Naive thymus-derived CD4-positive, alpha-beta T cell (primary cell): ENCODE measurements at places on chromosomes 12 and 14.

- no peaks in the 10 kb centered on the region for H3K4me1 ChIP-seq
- no peak for DNase-seq
- H3K4me3 ChIP-seq = no peak overlapping the region
- H3K36me3 ChIP-seq = no peaks in the 10 kb centered on the region
- H3K27ac ChIP-seq = no peak overlapping the region
- H3K27me3 ChIP-seq = no peaks in the 10 kb centered on the region
These were observed 8.8 kb downstream of the SERPINA1 start for GRCh38 chr14:94379291-94380224.

GRCh38 chr14:91164676-91165075, 50.8 kb downstream of the DGLUCY start:
- no peak overlapping the region for H3K4me3 ChIP-seq
- no peak for DNase-seq
- H3K27me3 ChIP-seq = no peaks in the 10 kb centered on the region
- no peak overlapping the region for H3K27ac ChIP-seq
- no peaks in the 10 kb centered on the region for H3K4me1 ChIP-seq

- H3K4me3 ChIP-seq = no peak overlapping the region
- H3K27me3 ChIP-seq = no peaks in the 10 kb centered on the region
- no peaks in the 10 kb centered on the region for H3K36me3 ChIP-seq
- H3K27ac ChIP-seq = no peak overlapping the region
- DNase-seq = no peak
These were observed 28.1 kb upstream of the CFL2 start for GRCh38 chr14:34742270-34743115.

DNA sequence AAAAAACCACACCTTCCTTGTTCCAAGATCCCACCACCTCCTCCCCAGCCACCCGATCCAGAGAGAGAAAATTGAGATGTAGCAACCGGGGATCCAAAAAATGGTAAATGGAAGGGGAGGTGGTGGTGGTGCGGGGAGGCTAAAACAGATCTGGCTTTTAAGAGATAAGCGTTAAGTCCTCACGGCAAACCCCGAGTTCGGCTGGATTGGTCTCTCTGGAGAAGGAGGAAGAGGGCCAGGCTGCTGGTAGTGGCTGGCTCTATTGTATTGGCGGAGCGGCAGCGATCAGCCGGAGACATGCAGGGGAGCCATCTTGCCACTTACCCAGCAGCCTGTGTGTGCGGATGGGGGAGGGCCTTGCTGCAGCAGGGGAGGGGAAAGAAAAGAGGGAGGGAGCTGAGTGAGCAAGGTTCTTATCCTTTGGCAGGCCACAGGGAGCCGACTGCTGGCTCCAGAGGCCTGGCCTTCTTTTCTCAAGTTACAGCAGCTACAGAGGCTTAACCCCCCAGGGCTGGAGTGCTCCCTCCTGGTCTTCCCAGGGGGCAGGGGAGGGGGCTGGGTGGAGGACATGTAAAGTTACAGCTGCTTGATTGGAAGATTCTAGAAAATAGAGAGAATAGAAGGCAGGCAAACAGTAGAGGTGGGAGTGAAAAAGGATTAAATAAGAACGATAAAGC, 14.1 kb upstream of the CDH24 start:
- peak; percentile 71 for DNase-seq
- H3K36me3 ChIP-seq = peaks cover 19% of the 10 kb centered on the region
- peak overlapping the region; percentile 81 for H3K27ac ChIP-seq
- H3K27me3 ChIP-seq = no peaks in the 10 kb centered on the region
